ENCODE measurements at places on chromosomes 2 and 18.
A peak's percentile ranks its signal among the peaks of the same experiment; 100 is the strongest.

DNA sequence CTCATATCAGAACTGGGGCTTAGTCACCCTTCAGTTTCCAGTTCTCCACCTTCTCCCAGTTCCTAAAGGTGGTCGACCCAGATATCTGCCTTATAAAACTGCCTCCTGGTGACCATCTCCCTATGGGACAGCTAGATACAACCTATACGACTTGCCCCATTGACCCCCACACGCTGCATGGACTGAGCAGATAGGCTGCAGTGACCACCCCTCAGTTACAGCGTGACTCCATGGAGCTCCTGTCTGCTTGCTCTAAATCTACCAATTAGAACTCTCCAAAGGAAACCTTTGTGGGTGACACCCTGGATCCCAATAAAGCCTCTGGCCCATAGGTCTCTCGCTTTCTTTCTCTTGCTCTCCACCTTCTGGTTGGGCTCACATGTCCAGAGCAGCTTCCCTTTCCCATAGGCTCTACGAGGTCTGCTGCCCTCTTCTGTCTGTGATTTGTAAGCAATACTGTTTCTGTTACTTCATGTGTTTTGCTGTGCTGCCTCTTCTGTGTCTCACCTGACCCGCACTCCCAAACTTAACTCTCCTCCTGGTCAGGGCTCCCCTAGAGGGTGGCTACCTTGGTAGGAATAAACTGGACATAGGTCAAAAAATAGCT is 971.3 kb upstream of the FAM98A start:
- DNase-seq, result peak; percentile 30

- no peak for DNase-seq
Measured at GRCh38 chr2:229265727-229266126, 5.4 kb downstream of the PID1 start.

GRCh38 chr2:84646514-84646913 is 130.2 kb downstream of the DNAH6 start:
- DNase-seq, result no peak

DNA sequence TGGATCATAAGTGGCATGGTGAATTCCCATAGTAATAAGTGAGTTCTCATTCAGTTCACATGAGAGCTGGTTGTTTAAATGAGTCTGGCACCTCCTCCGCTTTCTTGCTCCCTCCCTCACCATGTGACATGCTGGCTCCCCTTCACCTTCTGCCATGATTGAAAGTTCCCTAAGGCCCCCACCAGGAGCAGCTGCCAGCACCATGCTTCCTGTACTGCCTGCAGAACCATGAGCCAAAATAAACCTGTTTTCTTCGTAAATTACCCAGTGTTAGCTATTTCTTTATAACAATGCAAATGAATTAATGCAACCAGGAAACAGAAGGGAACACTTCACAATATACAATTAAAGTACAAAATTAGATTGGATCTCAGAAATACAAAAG is 257.0 kb downstream of the MREG start:
- no peak for DNase-seq

- DNase-seq, result no peak
Measured at GRCh38 chr18:75782204-75782603, 354.7 kb upstream of the SMIM21 start.

- DNase-seq, result no peak
Measured at GRCh38 chr2:231932711-231932970, 6.4 kb upstream of the NPPC start.

DNA sequence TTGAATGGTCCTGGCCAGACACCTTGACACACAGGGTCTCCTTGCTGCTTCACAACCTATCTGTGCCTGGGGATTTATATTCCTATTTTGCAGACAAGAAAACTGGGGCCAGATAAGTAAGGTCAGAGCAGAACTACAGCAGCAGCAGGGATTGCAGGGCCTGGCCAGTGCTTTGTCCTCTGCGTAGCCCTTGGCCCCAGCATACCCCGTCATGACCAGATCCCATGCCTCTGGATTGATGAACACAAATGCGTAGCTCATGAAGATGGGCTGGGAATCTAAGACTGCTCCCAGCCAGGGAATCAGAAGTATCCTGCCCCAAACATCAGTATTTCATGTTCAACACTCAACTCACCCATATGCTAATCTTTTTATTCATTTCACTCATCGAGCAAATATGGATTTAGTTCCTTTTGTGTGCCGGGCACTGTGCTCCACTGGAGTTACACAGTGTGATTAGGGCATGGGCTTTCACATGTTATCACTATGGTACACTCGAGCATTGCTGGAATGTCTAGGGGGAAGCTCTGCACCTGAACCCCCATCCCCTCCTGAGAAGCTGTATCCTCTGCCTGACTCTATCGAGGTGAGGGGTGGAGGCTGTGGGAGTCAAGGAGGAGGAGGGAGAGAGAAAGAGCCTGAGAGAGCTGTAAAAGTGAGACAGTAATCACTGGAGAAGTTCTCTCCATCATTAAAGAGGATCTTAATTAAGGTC is 143.3 kb downstream of the CYP26B1 start:
- no peak for DNase-seq

DNA sequence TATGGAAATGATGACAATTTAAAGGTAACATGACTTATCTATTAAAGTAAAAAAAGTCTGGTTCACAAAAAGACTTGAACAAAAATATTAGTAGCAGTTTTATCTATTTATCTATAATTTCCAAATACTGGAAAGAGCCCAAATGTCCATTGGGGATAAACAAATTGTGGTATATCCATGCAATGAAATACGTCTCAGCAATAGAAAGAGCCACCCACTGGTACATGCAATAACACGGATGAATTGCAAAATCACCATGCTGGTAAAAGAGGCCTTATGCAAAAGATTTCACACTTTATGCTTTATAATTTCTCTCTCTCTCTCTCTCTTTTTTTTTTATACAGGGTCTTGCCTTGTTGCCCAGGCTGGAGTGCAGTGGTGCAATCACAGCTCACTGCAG is 91.4 kb upstream of the ASAP2 start:
- no peak for DNase-seq

- peak; percentile 65 for DNase-seq
Measured at GRCh38 chr2:177169810-177170514, 42.6 kb upstream of the HNRNPA3 start.

- DNase-seq, result no peak
Measured at GRCh38 chr18:13278062-13278630, 59.6 kb downstream of the LDLRAD4 start.

- no peak for DNase-seq
Measured at GRCh38 chr18:56286775-56287325, 351.5 kb downstream of the TXNL1 start.

DNA sequence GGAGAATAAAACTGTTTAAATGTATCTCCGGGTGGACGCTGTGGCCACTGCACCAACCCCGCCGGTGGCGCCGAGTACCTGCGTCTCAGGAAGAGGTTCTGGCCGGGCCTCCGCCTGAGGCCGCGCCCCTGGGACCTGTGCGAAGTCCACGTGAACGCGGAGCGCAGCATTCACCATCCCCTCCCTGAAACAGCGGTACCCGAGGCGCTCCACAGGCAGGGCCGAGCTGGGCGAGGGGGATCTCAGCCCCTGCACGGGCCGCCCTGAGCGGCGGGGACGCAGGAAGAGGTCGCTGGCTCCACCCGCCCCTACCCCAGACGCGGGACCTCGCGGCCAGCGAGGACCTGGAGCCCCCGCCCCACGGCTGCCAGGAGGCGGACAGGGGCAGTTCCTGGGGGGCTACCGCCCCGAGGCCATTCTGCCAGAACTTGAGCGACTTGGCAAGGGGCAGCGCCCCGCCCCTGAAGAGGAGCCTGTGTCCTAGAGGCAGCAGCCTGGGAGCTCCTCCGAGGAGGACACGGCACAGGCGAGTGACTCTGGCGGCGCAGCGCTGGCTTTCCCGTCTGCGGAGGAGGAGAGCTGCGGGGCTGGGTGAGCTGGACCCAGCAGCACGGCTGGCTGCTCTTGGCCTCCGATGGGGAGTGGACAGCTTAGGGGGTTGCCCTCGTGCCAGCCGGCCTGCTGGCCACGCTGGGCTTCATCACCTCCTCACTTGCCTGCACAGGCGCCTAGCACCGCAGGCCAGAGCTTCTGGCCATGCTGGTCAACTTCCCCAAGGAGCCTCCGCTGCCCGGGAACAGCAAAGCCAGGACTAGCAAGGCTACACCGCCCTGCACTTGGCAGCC is 9.7 kb upstream of the TEKT4 start:
- DNase-seq, result peak; percentile 57

GRCh38 chr2:64143169-64144056 is 807 bp downstream of the PELI1 start:
- DNase-seq, result peak; percentile 87

DNA sequence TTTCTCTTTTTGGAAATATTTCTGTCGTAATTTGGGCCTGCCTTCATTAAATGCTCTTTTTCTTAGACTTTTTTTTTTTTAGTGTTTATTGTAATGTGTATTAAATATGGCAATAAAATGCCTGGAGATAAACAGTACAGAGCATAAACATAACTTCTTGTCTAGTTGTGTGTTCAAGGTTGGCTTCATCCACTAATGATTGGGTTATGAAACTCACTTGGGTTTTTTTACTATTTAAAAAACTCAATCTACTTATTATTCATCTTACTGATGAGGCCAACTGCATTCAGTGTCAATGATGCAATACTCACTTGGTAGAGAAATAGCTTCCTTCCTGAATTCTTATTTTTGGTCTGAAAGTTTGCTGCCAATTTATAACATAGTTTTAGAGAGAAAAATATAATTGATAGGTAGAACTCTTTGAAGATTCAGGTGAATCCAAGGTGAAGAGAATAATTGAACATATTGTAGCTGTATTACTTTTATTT is 144.2 kb upstream of the NABP1 start:
- no peak for DNase-seq

GRCh38 chr2:178328037-178328436 is 122.9 kb downstream of the PRKRA start:
- no peak for DNase-seq

DNA sequence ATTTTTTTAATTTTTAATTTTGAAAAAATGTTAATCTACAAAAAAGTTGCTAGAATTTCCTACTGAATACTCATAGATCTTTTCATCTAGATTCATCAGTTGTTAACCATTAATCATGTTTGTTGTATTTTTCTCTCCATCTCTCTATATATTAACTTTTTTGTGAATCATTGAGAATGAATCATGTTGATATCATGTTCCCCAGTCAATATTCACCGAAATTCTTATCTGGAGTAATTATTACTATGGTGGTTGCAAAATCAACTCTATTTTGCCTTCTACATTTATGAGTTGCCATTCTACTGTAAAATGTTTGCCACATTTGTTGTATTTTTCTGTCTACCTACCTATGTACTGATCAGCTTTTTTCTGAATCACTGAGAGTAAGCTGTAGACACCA is 154.0 kb downstream of the SPP2 start:
- no peak for DNase-seq

DNA sequence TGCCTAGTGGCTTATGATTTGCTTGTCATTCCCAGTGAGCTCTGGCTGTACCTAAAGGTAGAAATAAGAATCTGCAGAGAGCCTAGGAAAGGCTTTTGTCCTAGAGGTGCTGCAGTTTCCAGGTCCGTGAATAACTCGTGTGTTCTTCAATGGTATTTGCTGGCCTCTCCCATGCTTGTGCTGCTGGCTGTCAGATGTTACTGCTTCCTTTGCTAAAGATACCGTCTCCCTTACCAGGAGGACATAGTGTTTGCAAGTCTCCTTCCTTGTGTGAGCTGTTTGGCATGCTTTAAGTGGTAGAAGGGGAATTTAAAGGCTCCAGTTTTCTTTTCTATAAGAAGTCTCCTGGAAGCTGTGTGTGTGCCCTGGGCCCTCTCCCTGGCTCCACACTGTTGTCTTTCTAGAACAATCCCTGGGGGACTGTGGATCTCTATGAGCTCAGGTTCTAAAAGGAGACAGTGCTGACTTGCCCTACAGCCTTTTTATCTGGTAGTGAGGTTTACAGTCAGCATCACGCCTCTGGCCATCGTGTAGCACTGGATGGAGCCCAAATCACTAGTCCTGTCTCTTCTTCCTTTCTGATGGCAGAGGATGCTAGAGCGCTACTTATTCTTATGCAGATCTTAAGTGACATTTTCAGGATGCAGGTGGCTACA is 65.8 kb downstream of the RNF144A start:
- DNase-seq, result peak; percentile 34

DNA sequence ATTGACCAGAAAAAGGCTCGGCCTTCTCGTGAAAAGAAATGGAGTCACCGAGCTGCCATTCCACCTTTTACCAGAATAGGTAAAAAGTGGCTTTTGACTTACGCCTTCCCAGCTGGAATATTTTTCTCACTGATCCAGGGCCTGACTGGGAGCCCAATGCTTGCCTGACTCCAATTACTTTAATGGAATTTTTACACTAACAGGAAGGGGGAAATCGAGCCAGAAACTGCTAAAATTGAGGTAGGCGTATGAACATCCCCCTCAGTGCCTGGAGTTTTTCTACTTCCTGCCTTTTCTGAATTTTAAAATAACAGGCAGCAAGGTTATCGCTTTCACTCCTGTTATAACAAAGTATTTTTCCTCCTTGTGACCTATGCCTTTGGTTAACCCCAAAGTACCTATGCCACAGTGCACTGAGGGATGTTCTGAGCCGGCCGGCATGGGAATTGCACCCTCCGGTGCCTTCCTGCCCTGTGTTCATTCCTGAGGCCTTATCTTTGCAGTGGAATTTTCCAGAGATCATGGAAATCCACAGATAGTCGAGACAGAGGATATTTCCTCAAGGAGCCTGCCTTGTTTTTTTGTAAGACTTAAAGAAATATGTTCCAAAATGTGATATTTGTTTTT is 18.3 kb upstream of the RPL31 start:
- DNase-seq, result no peak

- no peak for DNase-seq
Measured at GRCh38 chr2:82075875-82076274, 1771.3 kb upstream of the LRRTM1 start.

DNA sequence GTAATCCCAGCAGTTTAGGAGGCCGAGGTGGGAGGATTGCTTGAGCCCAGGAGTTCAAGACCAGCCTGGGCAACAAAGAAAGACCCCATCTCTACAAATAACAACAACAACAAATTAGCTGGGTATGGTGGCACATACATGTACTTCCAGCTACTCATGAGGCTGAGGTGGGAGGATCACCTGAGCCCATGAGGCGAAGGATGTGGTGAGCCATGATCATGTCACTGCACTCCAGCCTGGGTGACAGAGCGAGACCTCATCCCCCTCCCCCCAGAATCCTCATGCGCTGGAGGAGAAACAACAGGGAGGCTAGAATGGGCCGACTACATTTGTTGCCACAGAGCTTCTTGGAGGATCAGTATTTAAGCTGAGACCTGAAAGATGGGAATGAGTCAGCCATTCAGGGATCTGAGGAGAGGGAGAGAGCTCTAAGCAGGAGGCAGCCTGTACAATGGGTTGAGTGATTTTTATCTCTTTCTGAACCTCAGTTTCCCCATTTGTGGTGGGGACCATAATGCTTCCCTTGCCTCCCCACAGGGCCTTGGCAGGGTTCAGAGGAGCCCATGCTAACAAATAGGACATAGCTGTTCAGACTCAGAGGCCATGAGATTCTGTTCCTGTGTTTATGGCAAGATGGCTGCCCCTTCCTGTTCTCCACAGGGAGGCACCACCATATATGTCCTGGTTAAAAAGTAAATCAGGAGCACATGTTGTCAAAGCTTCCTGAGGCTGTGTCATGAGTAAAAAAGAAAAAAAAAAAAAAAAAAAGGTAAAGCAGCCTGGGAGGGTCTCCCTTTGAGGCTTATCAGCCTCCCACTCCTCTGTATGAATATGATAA is 131.4 kb upstream of the HAAO start:
- no peak for DNase-seq

GRCh38 chr18:23137788-23138216 is 2.5 kb downstream of the CABLES1 start:
- DNase-seq, result peak; percentile 43
